NK-92 treated with Interleukin-12 subunit alpha and Interleukin-12 subunit beta, amount 100 ng/mL, for 24 hours (cell line): ENCODE measurements at places on chromosomes 12 and 14.

- no peak for DNase-seq
Observed at GRCh38 chr12:104172570-104172947, 34.5 kb upstream of the NFYB start.

GRCh38 chr12:66409195-66409871 is 107.0 kb downstream of the HELB start:
- DNase-seq = peak; percentile 4

GRCh38 chr12:19712041-19712440 is 272.7 kb downstream of the AEBP2 start:
- no peak for DNase-seq

DNA sequence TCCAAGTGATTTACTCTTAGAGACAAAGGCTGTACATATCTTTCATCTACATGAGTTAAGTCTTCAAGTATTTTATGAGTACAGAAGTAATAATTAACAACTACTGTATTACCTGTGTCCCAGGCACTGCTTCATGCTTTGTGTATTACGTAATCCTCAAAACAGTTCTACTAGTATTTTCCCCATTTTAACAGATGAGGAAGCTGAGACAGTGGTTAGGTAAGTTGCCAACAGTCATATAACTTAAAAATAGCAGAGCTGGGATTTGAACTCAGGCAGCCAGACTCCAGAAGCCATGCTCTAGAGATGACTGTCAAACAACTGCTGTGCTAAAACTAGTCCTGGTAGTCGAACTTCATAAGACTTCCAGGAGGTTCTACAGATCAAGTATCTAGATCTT is 10.7 kb downstream of the TRMT5 start:
- no peak for DNase-seq

DNA sequence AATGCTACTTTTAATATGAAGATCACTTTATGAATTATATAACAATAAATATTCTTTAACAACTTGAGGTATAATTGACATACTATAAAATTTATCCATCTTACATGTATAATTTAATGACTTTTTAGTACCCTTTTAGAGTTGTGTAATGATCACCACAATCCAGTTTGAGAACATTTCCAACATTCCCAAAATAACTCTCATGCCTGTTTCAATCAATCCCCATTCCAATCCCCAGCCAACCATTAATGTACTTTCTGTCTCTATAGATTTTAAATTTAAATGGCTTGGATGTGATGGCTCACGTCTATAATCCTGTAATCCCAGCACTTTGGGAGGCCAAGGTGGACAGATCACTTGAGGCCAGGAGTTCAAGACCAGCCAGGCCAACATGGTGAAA is 23.5 kb upstream of the FRMD6 start:
- DNase-seq = no peak
